ELR (cell line): ENCODE measurements at places on chromosomes 3 and 15.

- DNase-seq = peak; percentile 82
Measured at GRCh38 chr15:62403164-62403809, 238.2 kb upstream of the C2CD4B start.

DNA sequence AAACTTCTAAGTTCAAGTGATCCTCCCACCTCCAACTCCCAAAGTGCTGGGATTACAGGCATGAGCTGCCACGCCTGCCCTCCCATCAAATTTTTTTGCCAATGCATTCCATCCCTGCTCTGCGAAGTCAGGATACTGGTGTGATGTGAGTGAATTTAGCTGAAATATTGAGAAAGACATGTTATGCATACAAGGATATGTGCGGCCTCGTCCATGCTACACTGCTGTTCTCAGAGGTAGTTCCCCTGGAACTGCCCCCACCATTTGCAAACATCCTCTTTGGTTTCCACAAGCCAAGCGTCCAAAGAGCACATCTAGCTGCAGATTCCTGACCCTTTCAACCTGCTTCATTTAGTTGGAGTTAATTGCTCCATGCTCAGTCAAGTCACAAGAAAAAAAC, 36.5 kb upstream of the BCL2A1 start:
- no peak for DNase-seq

- no peak for DNase-seq
Measured at GRCh38 chr15:25859838-25860645, 3.1 kb downstream of the ATP10A start.

DNA sequence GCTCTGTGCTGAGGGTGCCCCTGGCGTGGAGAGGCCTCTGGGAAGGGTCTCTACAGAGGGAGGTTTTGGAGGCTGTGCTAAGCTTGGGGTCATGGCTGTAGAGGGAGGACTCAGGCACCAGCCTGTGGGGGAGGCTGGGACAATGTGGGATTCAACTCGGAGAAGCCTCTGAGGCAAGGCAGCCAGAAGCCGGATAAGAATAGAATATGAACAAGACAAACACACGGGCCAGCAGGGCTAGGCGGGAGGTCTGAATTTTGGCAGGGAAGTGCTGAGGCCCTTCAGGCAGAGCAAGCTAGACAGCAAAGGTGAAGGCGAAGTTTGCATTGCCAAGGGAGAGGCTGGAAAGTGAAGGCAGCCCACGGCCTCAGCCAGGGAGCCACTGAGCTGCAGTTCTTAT, 612.1 kb upstream of the NR2F2 start:
- DNase-seq = no peak

DNA sequence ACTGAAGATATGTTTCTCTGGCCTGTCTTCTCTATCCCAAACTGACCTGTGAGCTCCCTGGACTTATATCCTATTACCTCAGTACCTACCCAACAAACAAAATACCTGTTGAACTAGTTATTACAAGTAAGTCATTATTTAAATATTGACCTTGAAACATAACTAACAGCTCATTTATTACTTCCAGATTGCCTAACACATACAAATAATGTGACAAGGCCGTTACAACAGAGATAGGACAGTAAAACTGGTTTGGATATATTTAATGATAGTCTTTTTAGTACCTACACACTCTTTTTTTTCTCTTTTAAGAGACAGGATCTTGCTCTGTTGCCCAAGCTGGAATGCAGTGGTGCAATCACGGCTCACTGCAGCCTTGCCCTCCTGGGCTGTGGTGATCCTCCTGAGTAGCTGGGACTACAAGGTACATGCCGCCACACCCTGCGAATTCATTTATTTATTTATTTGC, 145.0 kb downstream of the ADAM10 start:
- DNase-seq = no peak

DNA sequence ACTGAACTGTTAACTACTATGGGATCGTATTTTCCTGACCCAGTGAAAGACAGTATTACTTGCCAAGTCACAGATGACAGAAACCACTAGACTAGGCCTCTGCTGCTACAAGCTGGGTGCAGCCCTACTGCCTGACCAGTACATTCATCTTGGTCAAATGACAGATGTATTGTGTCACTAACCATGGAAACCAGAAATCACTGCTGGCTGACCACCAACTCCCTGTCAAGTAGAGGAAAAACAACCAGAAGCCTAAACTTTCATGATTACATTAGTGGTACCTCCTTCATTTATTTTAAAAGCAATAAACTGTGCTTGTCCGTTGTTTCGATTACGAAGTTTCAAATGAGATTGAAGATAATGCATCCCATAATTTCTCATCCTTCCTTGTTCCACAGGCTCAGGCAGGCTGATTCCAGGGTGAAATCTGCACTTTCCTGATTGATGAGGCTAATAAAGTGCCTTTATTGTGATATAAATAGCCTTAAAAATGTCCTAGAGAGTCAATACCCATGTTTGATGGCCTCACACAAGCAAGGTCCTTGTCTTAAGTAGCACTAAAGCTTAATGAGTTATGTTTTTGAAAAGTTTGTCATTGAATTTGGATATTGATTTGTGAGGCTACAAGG, 309.7 kb downstream of the LSAMP start:
- peak; percentile 29 for DNase-seq

DNA sequence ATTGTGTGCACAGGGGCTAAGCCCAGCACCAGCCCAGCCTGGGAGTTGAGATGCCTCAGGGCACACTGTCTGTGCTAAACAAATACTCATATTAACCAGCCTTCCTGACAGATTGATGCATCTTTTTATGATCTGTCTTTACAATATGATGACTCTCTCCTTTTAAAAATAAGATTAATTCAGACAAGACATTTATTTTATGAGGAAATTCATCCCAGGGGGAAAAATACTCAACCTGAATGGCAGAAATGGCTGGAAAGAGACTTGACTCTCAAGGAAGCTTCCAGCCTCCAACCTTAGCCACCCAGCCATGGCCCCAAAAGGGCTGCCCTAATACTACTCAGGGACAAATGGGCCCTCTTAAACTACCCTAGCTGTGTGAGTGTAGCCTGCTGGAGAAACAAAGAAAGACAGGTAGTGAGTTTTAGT, 46.9 kb downstream of the NOX5 start:
- DNase-seq = no peak

DNA sequence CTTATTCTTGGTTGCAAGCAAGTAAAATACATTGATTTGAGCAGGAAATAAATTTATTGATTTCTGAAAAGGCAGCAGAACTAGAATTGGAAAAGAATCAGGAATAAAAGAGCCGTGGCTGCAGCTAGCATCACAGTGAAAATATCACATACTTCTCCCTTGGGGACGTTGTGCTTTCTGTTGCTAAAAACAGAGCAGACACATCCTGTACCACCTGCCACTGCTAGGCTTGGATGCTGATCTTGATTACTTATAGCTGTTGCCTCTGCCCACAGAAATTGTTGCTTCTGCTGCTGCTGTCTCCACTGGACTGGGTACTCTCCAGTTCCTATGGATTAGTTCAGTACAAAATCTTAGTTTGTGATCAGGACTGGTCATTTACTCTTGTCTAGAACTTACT, 283.8 kb downstream of the C3orf38 start:
- no peak for DNase-seq

- DNase-seq = no peak
Measured at GRCh38 chr3:16455966-16456365, 57.5 kb downstream of the RFTN1 start.

GRCh38 chr3:189632242-189632641, 1.1 kb downstream of the TP63 start:
- DNase-seq = no peak

- no peak for DNase-seq
Measured at GRCh38 chr3:129502641-129503408, 25.6 kb upstream of the RHO start.

DNA sequence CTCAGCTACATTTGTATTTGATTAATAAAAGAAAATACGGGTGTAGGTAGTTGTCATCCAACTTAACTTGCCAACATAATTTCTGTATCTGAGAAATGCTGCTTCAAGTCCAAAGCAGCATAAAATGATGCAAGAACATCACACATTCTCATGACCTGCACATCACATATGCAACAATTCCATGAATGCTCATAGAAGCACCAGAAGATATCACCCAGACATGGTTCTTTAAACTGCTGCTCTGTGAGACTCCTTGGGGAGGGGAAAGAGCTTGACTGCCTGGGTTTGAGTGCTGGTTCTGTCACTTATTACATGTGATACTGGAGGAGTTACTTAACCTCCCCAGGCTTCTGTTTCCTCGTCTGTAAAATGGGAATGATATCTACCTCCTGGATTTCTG, 39.4 kb downstream of the CHST14 start:
- DNase-seq = no peak

GRCh38 chr3:171879472-171879871, 36.3 kb downstream of the TMEM212 start:
- no peak for DNase-seq

GRCh38 chr3:143084856-143085731, 34.5 kb upstream of the CHST2 start:
- DNase-seq = peak; percentile 83

- peak; percentile 22 for DNase-seq
Measured at GRCh38 chr3:87792534-87793336, 266.1 kb downstream of the CGGBP1 start.

DNA sequence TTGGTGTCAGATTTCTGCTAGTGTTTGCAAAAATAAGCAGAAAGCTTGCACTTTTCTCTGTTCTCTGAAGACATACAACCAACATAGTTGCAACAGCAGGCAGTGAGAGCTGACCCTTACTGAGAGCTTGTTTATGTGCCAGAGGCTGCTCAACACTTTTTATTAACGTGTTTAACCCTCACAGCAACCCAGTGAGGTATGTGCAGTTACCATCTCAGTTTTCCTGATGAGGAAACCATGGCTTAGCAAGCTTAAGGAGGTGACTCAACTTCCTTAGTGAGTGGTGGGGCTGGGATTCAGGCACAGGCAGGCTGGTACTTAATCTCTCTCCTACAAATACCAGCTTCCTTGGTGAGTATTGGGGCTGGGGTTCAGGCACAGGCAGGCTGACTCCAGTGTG, 158.1 kb upstream of the CTDSPL start:
- peak; percentile 45 for DNase-seq

GRCh38 chr3:77071809-77072208, 31.9 kb downstream of the ROBO2 start:
- DNase-seq = no peak

GRCh38 chr3:170768334-170768801, 101.6 kb downstream of the RPL22L1 start:
- peak; percentile 63 for DNase-seq

DNA sequence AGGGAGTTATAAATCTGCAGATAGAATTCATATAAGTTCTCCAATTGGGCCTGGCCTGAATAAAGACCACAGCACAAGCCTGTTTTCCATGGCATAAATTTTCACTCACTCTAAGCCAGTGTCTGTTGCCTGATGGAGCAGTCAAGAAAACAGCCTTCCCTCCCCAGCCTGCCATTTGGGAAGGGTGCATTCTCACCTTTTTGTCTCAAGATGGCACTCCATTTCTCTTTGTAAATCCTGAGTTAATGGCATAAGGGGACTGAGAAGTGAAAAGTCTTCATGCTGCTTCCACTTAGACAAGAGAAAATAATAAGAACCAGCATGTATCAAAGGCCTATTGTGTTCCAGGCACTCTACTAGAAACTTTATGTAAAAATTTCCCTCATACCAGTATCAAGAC, 115.6 kb upstream of the MANF start:
- peak; percentile 22 for DNase-seq

DNA sequence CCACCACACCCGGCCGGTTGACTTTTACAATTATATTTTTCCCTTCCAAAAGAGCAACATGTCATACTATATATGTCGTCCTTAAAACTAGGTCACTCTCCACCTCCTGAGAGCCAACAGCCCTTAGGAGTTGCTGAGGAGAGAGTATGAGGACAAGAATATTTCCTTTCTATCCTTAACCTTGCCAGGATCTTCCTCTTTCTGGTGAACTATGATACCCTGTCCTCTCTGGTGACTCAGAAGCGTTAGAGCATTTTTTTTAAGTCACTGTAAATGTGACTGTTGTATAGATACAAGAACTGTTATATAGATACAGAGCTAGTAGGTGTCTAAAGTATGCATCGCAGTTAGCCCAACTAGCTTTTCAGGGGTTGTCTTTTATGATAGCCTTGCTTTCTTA, 33.7 kb upstream of the MTHFS start:
- DNase-seq = no peak

DNA sequence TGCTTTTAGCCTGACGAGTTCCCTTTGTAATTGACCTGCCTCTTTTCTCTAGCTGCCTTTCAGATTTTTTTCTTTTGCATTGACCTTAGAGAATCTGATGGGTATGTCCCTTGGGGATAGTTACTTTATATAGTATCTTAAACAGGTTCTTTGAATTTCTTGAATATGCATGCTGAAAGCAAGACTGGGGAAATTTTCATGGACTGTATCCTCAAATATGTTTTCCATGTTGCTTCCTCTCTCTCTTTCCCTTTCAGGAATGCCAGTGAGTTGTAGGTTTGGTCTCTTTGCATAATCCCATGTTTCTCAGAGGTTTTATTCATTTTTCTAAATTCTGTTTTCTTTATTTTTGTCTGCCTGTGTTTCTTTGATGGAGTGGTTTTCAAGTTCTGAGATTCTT, 81.8 kb upstream of the CPNE4 start:
- no peak for DNase-seq

GRCh38 chr3:179961703-179962078, 75.0 kb downstream of the PEX5L start:
- DNase-seq = no peak

DNA sequence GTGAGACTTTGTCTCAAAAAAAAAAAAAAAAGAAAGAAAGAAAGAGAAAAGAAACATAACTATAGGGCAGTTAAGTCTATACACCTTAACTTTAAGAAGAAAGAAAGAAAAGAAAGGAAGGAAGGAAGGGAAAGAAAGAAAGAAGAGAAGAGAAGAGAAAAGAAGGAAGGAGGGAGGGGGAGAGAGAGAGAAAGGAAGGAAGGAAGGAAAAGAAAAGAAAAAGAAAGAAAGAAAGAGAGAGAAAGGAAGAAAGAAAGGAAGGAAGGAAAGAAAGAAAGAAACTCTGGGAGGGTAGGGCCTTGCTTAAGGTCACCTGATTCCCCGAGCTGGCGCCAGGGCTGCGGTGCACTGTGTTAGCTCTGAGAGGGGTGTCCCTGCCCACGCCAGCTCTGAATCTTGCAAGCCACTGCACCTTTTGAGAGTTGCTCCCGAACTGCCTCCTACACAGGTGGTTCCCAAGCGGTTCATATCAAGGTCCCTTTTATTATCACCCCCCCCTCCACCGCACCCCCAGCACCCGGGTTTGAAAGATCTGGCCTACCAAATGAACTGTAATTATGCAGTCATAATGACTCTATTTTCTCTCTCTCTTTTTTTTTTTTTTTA, 39.2 kb upstream of the VPS8 start:
- no peak for DNase-seq

DNA sequence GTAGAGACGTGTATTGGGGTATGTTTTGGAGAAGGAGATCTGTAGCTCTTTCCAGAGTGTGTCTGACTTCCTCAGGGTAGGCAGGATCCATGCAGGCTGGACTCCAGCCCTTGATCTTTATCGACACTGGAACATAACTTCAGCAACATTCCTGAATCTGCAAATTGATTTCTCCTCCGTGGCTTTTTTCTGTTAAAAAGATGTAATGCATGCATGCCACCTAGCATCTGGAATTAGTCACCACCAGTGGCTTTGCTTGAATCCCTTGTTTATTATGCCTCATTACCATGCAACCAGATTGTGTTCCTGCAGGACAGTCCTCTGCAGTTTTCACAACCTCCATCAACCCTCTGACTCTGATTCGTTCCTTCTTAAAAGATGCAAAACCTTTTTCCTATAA, 86.1 kb downstream of the CCNL1 start:
- peak; percentile 82 for DNase-seq

- no peak for DNase-seq
Measured at GRCh38 chr3:197709135-197709534, 27.6 kb downstream of the RUBCN start.
